ENCODE measurements at places on chromosomes 11 and 22. TPM values are rescaled to one million over a fixed set of nuclear protein-coding genes. Genes with fewer than 3 reads are reported as not detected.

The APOA5 gene
- not detected for total RNA-seq

The ENTHD1 gene
- total RNA-seq = 0.41 TPM

The IL10RA gene
- total RNA-seq = 280 TPM

The DNAJB7 gene
- total RNA-seq = not detected

The OSBP2 gene
- 4.1 TPM for total RNA-seq

The CARD18 gene
- total RNA-seq = not detected

The PLEKHA7 gene
- total RNA-seq = 1.8 TPM

The IFITM10 gene
- 1.2 TPM for total RNA-seq

The GAS2 gene
- 2.9 TPM for total RNA-seq
